ENCODE measurements at places on chromosomes 16 and 17.
A peak's percentile ranks its signal among the peaks of the same experiment; 100 is the strongest.

DNA sequence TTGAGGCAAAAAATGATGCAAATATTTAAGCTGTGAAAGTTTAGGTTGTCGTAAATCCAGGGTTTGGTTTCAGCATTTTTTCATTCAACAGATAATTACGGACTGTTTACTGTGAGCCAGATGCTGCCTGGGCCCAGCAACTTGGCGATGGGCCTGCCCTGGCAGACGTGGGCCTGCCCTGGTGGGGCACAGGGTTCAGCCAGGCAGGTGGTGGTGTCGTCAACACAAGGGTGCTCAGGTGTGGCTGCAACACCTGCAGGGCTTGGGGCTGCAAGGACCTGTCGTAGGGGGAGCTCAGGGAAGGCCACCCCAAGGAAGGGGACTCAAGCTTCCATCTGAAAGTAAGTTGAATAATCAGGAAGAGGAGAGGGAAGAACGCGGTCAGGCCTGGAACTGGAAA is 15.1 kb downstream of the ZC3H18 start:
- no peak for DNase-seq

GRCh38 chr17:29941334-29941733 is at the start of gene EFCAB5:
EFCAB5 (plus strand) TSS chr17:29941634; CDS start chr17:29941797, 163 bp downstream.
- DNase-seq, result no peak

DNA sequence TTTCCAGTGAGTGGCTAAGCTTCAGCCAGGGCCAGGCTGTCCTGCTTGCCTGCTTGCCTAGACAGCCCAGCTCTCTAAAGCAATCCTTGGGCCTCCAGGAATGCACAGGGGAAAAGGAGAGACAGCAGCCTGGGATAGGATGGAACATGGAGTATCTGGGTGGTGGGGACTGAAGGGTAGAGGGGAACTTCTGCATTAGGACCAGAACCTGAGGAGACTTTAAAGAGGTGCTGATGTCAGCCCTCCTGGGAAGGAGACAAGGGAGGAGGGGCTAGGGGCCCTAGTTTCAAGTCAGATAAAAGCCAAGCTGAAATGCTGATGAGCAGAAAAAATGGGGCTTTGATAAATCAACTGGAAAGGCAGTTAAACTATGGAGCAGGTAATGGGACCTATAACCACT is 1.8 kb downstream of the HOXB7 start:
- DNase-seq, result no peak

DNA sequence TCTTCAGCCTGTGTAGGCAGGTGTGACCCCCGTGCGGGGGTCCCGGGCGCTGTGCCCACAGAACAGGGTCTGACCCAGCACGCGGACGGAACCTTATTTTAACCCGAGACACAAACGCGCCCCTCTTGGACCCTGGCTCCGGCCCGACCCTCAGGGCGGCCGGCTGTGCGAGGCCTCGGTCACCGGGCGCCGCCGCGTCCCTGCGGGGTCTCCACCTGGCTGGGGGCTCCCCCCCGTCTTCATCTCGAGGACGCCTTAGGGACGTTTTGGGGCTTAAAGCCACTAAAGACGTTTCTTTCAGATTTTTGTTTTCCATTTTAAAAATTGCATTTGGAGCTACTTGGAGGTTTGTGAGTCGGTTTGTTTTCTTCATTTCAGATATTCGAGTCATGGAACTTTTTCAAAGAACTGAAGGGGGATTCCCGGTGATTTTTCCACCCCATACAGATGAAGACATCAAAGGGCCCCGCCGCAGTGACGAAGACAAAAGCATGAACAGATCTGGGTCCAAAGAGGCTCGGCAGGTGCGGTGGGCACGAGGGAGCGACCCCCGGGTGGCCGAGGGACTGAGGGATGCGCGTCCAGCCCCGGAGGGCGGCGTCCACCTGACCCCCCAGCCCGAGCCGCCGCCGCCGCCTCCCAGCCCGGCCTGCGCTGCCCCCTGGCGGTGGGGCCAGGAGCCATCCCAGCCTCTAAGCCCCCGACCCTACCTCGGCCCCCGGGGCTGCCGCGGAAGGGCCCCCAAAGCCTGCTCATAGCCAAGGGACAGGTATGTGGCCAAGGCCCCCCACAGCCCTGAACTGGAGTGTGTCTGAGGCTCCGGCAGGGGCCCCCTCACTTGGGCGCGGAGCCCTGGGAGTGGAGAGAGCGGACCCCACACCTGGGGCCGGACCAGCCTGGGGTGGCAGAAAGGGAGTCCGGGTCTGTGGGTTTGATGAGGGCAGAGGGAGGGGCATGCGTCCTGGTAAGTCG is 3.8 kb upstream of the CD7 start:
- no peak for DNase-seq

DNA sequence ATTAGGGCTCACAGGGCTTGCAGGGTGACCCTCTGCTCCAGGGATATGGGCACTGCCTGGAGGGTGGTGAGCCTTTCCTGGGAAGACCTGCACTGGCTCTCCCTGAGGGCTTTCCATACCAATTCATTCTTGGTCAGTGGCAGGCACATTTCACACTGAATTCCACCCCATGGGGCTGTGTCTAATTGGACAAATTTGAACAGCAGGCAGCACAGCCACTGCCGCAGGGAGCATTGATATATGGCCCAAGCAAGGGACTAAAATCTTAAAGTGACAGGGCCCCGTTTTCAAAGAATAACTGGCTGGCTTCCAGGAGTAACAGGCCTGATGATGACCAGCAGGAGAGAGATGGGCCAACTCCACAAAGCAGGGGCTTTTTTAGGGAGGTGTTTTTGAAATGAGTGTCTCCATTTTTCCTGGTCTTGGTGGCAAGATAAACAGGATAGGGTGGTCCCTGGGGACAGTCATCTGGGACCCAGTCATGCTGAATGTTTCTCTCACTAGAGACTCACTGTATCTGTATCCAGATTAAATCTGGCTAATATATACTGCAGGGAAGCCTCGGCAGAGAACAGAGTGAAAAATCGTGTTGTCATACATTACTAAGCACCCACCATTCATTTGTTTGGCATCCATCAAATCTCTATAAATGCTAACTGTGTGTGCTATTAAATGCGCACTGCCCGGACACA is 74.1 kb upstream of the TBX2 start:
- DNase-seq, result no peak

DNA sequence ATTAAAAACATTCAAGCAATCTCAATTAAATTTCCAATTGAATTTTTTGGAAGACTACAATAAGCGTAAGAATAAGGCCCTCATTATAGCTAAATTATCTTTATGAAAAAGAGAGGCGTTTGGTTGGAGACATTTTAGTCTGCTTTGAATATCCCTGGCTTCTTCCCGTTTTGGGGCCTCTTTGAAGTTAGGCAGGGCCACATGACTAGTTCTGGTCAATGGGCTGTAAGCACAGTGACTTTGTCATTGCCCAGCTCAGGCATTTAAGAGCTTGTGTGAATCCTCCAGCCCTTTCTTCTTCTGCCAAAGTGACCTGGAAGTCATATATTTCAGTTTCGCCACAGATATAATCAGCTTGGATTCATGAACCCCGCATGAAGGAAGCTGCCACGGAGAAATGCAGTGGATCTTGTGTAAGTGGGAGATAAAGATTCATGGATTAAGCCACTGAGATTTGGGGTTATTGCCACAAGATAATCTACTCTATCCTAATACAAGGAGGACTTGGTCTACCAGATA is 21.7 kb upstream of the UBTF start:
- DNase-seq, result no peak

- DNase-seq, result peak; percentile 83
Measured at GRCh38 chr16:87945351-87946042, 5.7 kb upstream of the BANP start.

- DNase-seq, result no peak
Measured at GRCh38 chr17:57556977-57557376, 188.1 kb downstream of the CCDC182 start.

DNA sequence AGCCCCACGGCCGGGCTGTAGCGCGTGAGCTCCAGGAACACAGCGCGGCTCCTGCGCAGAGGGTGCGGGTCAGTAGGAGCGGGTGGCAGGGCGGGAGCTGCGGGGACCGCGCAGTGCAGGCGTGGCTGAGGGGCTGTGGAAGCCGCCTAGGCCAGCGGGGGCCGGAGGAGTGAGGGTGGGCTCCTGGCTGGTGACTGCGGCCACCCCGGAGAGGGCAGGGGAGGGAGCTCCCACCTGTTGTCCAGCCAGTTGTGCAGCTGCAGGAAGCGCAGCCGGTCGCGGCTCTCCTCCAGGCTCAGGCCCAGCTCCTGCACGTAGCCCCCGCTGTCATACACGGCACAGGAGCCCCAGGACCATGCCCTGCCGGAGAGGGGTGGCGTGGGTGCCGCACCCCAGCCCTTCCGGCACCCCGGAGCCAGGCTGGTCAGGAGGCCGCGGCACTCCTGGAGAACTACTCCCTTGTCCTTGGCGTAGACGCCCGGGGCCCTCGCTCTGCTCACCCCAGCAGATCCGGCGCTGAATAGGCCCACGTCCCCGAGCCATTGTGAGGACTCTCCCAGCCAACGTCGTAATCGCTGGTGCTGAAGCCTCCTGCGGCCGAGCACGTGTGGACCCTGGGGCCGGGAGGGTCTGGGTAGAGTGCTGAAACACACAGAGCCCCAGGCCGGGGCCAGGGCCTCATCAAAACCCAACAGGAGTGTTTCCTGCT is 43.9 kb downstream of the TSC2 start:
- DNase-seq, result no peak

GRCh38 chr16:30774367-30775130 is 12.4 kb downstream of the RNF40 start:
- no peak for DNase-seq

- no peak for DNase-seq
Measured at GRCh38 chr17:77691216-77692085, 267.1 kb upstream of the TNRC6C start.

GRCh38 chr17:983921-984320 is 4.3 kb upstream of the NXN start:
- no peak for DNase-seq

- peak; percentile 70 for DNase-seq
Measured at GRCh38 chr17:7018331-7018964, 4.4 kb upstream of the BCL6B start.

GRCh38 chr17:2055292-2056205 is 646 bp downstream of the HIC1 start:
- peak; percentile 66 for DNase-seq

- no peak for DNase-seq
Measured at GRCh38 chr17:4301066-4301465, 37.3 kb upstream of the ANKFY1 start.

- no peak for DNase-seq
Measured at GRCh38 chr16:22633799-22634198, 123.1 kb downstream of the NPIPB5 start.

Measured in Right ventricle myocardium inferior (tissue), 1 donor.